Caco-2 (cell line): ENCODE measurements at places on chromosomes 1 and 21. TPM values are rescaled to one million over a fixed set of nuclear protein-coding genes. Genes with fewer than 3 reads are reported as not detected.

- DNase-seq, result peak; percentile 52
Observed at GRCh38 chr1:24540906-24541710, 14.8 kb upstream of the NCMAP start.

CNR2 gene
- not detected in 2 replicates for total RNA-seq

- DNase-seq, result no peak
Observed at GRCh38 chr1:10637400-10637799, 159.0 kb downstream of the CASZ1 start.

DNA sequence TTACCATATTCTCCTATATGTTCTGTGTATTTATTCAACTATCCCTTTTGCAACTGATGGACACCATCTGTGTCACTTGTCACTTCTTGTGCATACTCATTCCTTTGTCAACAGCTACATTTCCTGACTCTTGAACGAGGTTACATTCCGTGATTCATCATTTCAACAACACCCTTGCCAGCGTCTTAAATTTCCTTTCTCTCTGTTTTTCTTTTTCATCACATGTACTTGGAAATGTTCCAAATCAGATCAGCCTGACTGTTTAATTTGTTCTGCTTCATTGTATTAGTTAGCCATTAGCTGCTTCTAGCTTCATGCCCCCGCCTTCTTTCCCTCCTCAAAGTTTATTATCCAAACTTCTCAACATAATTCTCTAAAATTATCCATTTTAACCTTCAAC is 173.0 kb downstream of the ADGRL4 start:
- no peak for DNase-seq

KANK4 gene
- 18.9 and 21.5 TPM in 2 replicates for total RNA-seq

GRCh38 chr1:2556678-2557481 is 709 bp downstream of the TNFRSF14 start:
- DNase-seq, result no peak

- no peak for DNase-seq
Observed at GRCh38 chr1:38923607-38924006, 18.0 kb downstream of the RHBDL2 start.

IL12RB2 gene
- 0.54 and 0.56 TPM in 2 replicates for total RNA-seq

DNA sequence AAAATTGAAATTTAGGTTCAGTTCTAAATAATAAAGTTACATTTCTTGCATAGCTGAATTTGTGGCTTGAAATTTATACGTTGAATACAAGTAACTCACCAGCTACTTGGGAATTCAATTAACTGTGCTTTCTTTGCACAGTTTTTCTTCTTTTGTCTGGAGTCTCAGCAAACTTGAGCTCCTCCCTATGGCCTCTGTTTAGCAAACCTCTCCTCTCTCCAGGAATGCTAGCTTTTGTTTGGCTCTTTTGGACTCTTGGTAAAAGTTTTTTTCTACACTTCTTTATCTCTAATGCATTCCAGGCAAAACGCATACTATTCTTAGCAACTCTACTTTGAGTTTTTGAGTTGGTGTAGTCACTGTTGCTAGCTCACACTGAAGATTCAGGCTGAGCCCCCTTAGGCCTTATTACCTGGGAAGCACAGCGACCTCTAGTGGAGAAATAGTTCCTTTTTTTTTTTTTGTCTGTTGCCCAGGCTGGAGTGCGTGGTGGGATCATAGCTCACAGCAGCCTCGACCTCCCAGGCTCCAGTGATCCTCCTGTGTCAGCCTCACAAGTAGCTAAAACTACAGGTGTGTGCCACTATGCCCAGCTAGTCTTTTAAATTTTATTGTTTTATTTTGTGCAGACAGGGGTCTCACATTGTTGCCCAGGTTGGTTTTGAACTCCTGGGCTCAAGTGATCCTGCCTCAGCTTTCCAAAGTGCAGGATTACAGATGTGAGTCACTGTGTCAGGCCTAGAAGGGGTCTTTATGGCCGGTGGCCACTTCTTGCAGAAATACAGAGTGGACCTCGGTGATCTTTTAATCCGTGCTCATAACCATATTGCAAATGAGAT is 61.7 kb downstream of the CASQ2 start:
- peak; percentile 45 for DNase-seq

DNA sequence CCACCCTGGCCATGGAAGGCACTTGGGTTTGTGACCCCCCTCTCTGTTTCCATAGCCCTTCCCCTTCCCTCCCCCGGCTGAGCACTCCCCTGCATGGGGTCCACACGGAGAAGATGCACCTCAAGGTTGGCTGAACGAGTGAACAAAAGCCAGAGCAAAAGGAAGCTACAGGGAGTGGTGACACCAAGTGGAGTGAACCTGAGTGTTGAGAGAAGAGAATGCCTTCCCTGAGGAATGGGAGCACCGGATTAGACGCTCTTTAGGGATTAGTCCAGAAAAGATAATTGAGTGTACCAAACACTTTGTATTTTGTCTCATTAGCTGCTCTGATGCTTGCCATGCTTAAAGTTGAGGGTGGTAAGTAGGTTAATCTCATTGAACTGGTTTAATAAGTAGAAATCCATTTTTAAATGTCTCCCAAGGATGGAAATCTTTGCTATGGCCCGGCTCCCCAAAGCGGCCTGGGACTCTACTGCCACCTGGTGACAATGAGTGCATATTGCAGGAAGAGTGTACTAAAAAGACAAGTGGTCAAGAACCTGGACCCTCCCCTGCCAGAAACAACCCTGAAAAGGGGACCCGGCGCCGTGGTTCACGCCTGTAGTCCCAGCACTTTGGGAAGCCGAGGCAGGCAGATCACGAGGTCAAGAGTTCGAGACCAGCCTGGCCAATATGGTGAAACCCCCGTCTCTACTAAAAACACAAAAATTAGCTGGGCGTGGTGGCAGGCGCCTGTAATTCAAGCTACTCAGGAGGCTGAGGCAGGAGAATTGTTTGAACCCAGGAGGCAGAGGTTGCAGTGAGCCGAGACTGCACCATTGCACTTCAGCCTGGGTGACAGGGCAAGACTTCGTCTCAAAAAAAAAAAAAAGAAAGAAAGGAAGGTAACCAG is 150.6 kb upstream of the ZC3H12A start:
- DNase-seq, result no peak

DNA sequence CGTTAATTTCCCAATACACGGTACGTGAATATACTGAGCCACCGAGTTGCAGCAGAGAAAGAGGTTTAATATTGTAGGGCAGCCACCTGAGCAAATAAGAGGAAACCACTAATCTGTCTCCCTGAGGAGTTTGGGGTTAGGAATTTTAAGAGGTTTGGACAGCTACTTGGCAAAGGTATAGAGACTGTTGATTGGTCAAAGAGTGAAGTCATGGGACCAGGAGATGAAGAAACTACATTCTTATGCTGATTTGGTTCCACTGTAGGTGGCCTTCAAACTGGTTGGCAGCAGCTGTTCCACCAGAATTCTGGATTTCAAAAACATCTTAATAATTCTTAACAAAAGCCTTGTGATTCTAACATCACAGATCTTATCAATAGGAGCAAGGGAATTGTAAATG is 485.4 kb upstream of the PRMT6 start:
- DNase-seq, result no peak

DNA sequence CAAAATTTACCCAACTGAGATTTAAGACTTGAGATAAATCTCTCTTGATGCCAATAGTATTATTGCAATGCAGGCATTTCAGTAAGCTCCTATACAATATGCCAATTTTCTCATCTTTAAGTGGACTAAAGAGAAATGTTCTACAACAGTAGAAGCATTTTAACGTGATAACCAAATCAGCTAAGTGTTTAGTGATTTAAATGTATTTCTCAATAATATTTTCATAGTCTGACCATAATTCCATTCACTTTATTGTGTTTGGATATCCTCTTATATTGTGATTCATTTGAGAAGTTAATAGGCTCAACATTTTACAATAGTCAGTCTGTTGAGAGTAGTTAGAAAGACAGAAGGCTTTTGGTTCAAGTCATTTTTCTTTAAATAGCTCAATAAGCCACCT is 44.6 kb upstream of the DR1 start:
- no peak for DNase-seq

- DNase-seq, result peak; percentile 69
Observed at GRCh38 chr1:204254031-204254661, 40.4 kb upstream of the GOLT1A start.

- DNase-seq, result no peak
Observed at GRCh38 chr1:228006786-228007048, at the start of gene WNT3A. WNT3A (plus strand) TSS chr1:228006998; CDS start chr1:228007129, 131 bp downstream.

DNA sequence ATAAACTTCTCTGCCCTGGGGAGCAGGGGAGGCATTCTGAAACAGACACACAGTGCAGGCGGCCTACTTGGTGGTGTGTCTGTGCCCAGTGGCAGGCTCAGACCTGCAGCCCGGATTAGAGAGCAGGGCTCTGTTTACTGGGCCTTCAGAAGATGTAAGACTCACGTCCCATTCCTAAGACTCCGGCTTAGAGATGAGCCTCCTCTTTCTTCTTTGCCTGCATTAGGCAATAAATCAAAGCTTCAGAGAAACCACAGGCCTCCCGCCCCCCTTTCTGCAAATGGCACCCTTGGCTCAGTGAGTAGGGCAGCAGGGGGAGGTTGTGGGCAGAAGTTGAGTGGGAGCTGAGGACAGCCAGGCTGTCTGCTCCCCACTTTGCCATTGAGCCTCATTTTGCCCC is 35.8 kb downstream of the LGR6 start:
- DNase-seq, result no peak

- DNase-seq, result no peak
Observed at GRCh38 chr1:168304865-168305264, 24.2 kb downstream of the TBX19 start.

DNA sequence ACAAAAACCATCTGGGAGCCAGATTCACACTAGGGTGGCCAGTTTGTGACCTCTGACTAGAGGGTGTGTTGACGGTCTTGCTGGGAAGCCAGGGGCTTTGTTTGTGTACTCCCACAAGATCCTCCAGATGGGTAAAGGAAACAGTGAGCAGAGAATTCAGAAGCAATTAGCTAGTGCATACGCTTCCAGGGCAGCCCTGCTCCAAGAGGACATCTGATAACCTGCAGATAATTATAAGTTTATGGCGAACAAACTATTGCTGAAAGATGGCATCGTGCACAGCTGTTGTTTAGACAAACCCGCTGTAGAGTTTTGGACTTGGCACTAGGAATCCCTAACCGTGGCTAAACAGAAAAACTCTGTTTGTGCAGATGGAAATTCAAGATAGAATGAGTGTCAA is 326.4 kb downstream of the TGFB2 start:
- no peak for DNase-seq

OLFM3 gene
- not detected in 2 replicates for total RNA-seq

DNA sequence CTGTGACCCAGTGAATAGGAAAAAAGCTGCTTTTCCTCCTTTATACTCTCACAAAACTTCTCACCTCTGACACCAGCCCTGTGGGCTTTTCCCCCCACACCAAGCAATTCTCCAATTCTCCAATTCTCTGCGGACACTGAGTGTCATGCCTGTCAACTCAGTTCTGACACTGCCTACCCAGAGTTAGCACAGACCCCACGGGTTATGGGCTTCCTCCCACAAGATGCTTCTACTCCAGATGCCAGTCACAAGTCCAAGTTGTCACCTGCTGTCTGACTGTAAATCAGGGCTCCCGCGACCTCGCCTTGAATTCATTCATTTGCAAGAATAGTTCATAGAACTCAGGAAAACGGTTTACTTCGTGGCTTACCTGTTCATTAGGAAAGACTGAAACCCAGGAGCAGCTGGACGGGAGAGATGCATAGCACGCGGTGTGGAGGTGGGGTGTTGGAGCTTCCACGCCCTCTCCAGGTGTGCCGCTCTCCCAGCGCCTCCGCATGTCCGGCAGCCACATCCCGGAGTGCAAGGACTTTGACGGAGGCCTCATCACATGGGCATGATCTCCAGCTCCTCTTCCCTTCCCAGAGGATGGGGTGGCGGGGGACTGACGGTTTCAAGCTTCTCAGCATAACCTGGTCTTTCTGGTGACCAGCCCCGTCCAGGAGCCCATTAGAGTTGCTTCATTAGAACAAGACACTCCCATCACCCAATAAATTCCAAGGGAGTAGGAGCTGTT is 154.7 kb downstream of the PGBD5 start:
- DNase-seq, result no peak

- no peak for DNase-seq
Observed at GRCh38 chr1:66767626-66768025, 15.4 kb downstream of the DYNLT5 start.

GRCh38 chr1:24463776-24464735 is 38.6 kb upstream of the RCAN3 start:
- no peak for DNase-seq

GRCh38 chr1:184610876-184611595 is 143.6 kb downstream of the EDEM3 start:
- no peak for DNase-seq

RNU1-1 gene
- total RNA-seq, result 1,622 and 1,638 TPM in 2 replicates

MYCL gene
- 7.2 and 7.8 TPM in 2 replicates for total RNA-seq

DNA sequence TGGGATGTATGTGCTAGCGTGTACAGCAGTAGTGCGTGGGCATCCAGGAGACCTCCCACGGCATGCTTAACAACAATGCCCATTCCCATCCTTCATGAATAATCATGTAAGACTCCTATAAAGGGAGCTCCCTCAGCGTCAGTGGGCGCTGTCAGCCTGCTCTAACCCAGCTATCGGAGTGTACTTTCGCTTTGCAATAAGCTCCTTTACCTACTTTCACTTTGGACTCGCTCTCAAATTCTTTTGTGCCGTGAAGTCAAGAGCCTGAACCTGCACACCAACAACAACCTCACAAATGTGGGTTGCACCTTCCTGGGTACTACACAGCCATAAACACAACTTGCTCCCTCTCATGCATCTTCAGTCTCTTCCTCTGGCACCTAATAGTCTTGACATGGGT is 114.8 kb upstream of the PAXBP1 start:
- no peak for DNase-seq

GRCh38 chr1:155081472-155082300 is 3.0 kb downstream of the EFNA3 start:
- DNase-seq, result no peak

RIMS3 gene
- 2.8 and 3.1 TPM in 2 replicates for total RNA-seq

DNA sequence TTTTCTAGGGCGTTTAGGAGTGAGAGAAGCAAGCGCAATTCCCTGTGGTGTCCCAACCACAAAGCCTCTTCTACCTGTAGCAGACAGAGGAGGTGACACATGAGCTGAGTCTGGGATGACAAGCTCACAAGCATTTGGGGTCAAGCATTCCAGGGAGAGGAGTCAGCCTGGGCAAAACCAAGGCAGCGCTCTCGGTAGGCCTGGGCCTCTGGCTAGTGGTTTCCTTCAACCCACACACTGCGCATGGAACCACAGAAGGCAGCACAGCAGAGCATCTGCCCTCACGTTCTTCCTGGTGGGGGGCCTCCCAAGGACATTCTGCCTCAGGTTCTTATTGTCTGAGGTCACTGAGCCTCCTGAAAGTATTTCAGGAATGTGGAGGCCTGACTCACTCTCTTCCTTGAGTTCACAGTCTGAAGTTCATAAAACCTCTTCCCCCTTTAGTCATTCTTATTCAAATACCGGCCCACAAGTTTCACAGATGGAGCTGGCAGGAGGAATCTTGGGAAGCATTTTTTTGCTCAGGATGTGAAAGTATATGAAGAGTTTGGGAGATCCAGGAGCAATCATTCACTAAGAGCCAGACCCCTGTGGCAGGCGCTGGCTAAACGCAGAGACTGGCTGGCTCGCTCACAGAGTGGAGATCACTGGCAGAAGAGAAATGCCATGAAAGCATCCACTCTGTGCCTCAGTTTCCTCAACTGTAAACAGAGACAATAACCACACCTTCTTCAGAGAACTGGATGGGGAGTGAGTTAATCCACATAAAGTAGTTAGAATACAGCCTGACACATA is 26.8 kb downstream of the CCN1 start:
- DNase-seq, result peak; percentile 79

GPR89B gene
- total RNA-seq, result 27.5 and 29.5 TPM in 2 replicates

DYRK1A gene
- 50.9 and 51.5 TPM in 2 replicates for total RNA-seq

ALPL gene
- 0.21 and 0.79 TPM in 2 replicates for total RNA-seq
